ENCODE measurements at places on chromosomes 1 and 21. TPM values are rescaled to one million over a fixed set of nuclear protein-coding genes. Genes with fewer than 3 reads are reported as not detected.

Gene ITGB2
- 18.6 TPM for total RNA-seq

Gene RNU1-3
- 6,072 TPM for total RNA-seq

GRCh38 chr1:13619909-13620308, 36.3 kb downstream of the PDPN start:
- no peak overlapping the region for H3K27ac ChIP-seq
- H3K4me3 ChIP-seq = no peak overlapping the region
- H3K36me3 ChIP-seq = peaks cover 16% of the 10 kb centered on the region
- no peaks in the 10 kb centered on the region for H3K27me3 ChIP-seq
- H3K4me1 ChIP-seq = peaks cover 8% of the 10 kb centered on the region

- H3K36me3 ChIP-seq = peaks cover 5% of the 10 kb centered on the region
- H3K4me3 ChIP-seq = peak overlapping the region; percentile 83
- H3K27me3 ChIP-seq = no peaks in the 10 kb centered on the region
- no peak for DNase-seq
Observed at GRCh38 chr1:66929691-66929998, 4.9 kb downstream of the MIER1 start.

Data from left ventricle myocardium inferior (tissue), 1 donor.